ENCODE measurements at places on chromosomes 7 and 10. TPM values are rescaled to one million over a fixed set of nuclear protein-coding genes. Genes with fewer than 3 reads are reported as not detected.
A peak's percentile ranks its signal among the peaks of the same experiment; 100 is the strongest.

- DNase-seq: no peak
Observed at GRCh38 chr10:45444976-45445898, 71.2 kb downstream of the ALOX5 start.

GRCh38 chr10:23869548-23869947 is 339.4 kb upstream of the KIAA1217 start:
- no peak for DNase-seq

The ATP6V0A4 gene
- total RNA-seq: 0.18 TPM

DNA sequence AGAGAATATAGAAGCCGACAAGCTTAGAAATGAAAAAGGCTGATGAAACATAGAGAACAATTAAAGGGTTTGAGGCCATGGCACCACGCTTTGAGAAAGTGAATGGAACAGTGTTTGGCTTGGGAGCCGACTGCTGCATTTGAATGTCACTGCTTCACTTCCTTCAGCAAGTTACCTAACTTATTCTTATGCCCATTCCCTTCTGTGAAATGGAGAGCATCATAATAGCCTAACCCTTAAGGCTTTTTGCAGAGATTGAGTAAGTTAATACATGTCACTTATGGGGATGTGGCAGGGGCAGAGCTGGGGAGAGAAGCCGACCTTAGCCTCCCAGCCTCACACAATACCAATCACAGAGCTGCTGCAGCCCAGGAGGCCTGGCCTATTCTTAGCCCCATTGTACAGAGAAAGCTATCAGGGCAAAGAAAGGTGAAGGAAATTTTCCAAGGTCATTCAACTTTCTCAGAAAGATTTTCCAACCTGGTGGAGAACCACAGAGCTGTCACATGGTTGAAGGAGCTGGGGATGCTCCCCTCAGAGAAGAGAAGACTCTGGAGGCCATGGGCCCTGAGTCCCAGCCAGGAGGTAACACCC is 186.0 kb upstream of the GDF10 start:
- no peak for DNase-seq

DNA sequence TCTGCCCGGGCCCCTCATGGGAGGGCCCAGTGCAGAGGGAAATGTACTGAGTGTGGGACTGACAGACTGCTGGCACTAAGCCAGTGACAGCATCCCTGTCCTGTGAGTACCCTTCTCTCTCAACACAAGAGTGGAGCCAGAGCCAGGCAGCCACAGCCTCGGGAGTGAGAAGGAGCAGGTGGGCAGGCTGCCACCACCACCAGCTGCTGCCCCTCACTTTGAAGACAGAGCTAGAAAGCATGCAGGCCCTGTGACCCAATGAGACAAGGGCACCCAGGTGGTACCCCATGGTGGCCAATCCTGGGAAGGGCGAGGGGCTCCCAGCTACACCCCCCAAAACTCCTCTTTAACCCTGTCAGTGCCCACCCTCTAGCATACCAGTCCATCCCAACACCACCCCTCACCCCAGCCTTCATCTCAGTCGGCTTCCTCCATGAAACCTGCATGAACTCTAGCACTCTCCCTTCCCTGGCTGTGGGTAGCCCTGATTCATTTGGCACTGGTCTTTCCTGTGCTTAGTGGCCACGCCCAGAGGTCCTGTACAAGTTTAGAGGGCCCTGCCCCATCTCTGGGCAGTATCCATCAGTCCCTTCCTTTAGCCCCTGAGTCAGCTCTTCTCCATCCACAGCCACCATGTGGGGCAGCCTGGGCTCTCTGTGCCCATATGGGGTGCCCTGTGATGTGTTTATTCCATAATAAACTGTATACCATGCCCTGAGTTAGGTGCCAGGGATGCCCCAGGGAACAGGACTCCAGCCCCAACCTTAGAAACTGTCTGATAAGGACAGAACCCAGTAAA is 207.0 kb upstream of the ZMIZ1 start:
- DNase-seq: no peak

DNA sequence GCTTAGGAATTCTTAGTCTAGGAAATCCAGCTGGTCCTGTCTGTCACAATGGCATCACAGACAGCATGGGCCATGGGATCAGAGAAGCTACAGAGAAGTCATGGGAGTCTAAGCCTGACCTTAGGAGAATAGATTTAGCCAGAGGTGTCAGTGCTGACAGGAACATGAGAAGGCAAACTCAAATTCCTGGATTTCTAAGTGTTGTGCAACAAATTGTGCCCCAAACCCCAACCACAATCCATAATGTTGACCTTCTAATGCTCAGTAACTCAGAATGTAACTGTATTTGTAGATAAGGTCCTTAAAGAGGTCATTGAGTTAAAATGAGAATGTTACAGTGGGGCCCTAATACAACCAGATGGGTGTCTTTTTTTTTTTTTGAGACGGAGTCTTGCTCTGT is 95.9 kb upstream of the RHOBTB1 start:
- DNase-seq: no peak

GRCh38 chr10:29795850-29796249 is 161.1 kb upstream of the SVIL start:
- peak; percentile 34 for DNase-seq

- no peak for DNase-seq
Observed at GRCh38 chr10:35921866-35922350, 279.8 kb upstream of the FZD8 start.

The CFAP69 gene
- 0.72 TPM for total RNA-seq

The CDCA7L gene
- 40.8 TPM for total RNA-seq

The FKBP6 gene
- total RNA-seq: not detected

DNA sequence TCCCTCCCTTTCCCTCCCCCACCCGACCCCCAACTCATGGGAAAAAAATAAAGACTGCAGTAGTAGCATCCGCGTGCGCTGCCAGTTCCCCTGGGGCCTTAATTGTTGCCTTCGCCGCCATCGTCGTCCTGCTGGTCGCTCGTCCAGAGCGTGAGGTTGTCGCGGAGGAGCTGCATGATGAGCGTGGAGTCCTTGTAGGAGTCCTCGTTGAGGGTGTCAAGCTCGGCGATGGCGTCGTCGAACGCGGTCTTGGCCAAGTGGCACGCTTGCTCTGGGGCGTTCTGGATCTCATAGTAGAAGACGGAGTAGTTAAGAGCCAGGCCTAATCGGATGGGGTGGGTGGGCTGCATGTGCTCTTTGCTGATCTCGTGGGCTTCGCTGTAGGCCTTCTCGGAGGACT is 27.0 kb downstream of the HSPB1 start:
- DNase-seq: no peak

DNA sequence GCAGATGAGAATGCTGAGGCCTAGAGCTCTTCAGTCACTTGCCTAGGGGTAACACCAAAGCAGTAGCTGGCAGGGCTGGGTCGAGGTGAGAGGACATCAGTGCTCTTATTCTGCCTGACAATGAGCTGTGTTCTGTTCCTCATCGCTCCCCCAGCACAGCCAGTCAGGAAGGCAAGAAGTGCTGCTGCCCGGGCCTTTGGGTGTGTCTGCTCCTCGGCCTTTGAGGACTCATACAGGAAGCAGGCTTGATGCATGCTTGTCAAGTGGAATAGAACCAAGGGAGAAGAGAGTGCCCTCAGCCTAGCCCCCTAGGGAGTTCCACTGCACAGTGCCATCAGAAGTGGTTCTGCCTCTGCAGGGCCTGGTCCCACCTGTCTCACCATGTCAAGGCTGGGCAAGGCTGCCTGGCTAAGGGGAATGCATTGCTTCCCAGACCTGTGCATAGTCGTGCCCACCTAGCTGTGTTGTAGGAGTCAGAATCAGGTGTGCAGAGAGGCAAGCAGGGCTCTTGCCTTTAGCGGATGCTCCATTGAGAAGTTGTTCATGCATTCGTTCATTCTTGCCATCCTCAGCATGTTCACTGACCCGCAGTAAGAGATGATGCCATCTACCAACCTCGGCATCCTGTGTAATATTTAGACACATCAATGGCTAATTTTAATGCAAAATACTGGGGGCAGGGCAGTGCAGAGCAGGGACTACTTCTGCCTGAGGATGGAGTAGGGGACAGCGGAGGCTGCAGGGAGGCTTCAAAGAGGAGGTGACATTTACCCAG is 156.6 kb downstream of the RPS24 start:
- no peak for DNase-seq

The SEC61G gene
- 3,014 TPM for total RNA-seq

The MXI1 gene
- 7.5 TPM for total RNA-seq

DNA sequence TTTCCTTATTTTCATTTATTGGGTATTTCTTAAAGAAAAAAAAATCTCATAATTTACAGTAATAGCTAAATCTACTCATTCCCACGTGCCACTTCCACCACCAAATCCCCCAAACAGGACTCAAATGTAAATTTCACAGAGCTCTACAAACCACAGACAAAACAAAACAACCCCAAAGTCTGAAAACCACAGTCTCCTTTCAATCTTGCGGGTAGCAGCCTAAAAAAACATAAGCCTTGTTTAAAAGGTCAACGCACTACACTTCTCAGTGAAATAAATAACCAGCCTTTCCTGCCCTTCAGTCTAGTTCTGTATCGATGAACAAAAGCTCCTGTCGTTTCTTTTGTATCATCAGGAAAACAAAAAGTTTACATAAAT is 121.8 kb upstream of the AFAP1L2 start:
- DNase-seq: peak; percentile 16

The ZNF680 gene
- total RNA-seq: 3.9 TPM
